ENCODE measurements at places on chromosomes 13 and 19.

GRCh38 chr19:31300422-31300821 lies 48.8 kb downstream of the TSHZ3 start:
- DNase-seq, result no peak

GRCh38 chr13:99406799-99407201 lies 94.5 kb upstream of the TM9SF2 start:
- DNase-seq, result no peak

- no peak for DNase-seq
Observed at GRCh38 chr19:7848779-7849457, 18.9 kb downstream of the EVI5L start.

GRCh38 chr19:55246462-55247451 lies 12.1 kb downstream of the PPP6R1 start:
- DNase-seq, result no peak

DNA sequence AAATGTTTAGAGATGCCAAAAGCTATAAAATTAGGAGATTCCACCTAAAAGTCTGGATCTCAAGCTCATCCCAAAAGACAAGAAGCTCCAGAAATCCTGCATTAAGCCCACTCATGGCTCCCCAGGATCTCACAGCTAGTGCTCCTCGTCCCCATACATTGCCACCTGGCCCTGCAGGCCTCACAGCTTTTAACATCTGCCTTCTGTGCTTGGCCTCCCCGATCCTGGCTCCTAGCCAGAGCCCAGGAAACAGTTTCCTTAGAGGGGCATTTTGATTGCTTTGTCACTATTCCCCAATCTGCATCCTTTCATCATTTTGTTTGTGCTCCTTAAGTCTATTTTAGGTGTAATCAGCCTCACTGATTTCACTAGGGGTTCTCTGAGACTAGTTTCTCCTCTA lies 14.5 kb upstream of the DCT start:
- no peak for DNase-seq

- no peak for DNase-seq
Observed at GRCh38 chr13:71137101-71137500, 729.9 kb downstream of the DACH1 start.

- DNase-seq, result no peak
Observed at GRCh38 chr19:51803967-51804366, 9.0 kb downstream of the FPR3 start.

DNA sequence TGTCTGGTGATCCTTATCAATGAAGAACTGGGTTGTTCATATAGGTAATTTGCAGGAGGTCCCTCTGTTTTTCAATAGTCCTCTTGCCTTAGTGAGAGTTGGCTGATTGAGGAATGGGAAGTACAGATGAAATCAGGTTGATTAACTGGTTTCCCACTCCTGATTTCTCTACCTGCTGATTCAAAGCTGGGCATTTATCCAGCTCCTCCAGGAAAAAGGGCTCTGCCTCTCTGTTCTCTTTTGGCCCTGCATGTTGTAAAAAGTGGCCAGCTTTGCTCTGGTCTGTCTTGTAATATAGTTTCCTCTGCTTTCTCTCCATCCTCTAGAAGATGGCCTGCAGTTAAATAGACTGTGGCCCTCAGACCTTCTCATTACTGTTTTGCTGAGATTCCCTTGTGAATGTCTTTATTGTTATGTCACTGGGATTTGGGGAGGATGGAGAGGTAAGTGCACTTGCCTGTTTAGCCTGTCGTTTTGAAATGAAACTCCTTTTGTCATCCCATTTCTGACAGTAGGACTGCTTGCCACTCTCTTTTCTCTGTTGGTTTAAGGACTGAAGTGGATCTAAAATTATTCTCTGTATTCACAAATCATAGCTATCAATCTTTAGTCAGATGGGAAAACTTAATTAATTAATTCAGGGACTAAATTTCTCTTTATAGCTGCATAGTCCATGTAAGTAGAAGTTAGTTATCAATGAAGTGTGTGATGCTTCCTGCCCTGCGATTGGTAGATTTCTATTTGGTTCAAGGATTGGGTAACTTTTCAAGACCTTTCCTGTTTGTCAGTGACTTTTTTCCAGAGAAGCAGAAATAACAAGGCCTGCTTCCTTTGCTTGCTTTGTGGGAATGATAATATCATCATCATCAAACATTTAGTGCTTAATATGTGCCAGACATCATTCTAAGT lies 28.5 kb downstream of the GARRE1 start:
- DNase-seq, result no peak

DNA sequence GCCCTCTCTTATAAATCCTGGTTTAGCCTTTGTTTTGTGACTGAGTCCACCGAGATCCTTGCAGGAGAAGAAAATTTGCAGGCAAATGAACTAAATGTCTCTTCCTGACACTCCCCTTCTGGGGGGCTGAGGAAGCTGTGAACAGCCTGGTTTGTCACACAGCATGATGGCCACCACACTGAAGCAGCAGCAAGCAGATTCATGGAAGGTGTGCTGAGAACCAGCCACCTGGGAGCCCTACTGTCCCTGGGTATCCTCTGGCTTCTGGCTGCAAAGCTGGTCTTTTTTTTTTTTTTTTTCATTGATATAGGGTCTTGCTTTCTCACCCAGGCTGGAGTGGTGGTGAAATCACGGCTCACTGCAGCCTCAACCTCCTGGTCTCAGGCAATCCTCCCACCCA lies 11.2 kb downstream of the MRPS12 start:
- DNase-seq, result no peak

DNA sequence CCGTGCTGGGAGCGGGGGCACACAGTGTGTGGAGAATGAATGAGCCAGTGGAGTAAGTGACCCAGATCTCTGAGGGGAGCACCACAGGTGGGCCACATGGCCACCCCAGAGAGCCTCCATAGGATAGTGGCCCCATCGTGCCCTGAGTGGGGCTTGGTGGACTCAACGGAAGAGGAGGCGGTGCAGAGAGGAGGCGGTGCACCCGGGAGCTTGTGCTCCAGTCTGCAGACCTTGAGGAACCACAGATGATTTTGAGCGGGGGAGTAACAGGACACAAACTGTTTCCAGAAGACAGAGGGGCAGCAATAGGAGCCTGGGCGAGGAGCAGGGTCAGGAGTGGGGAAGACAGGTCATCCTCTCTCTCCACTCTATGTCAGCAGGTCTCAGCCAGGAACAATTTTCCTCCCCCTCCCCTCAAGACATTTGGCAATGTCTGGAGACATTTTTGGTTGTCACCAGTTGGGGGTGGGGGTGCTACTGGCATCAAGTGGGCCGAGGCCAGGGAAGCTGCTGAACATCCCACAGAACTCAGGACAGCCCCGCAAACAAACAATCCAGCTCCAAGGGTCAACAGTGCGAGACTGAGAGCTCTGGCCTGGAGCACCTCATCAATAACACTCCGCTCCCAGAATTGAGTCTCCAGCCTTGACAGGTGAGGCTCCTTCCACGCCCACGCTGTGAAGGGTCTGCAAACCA lies 182.2 kb downstream of the USP12 start:
- DNase-seq, result no peak

DNA sequence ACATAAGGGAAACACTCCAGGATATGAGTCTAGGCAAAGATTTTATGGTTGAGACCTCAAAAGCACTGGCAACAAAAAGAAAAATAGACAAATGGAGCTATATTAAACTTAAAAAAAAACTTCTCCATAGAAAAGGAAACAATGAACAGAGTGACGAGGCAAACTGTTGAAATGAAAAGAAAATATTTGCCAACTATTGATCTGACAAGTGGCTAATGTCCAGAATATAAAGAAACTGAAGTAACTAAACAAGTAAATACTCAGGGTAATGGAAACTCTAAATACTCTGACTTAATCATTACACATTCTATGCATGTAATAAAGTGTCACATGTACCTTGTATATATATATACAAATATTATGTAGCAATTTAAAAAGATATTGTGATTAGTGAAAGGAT lies 562.5 kb downstream of the GPC5 start:
- DNase-seq, result no peak

DNA sequence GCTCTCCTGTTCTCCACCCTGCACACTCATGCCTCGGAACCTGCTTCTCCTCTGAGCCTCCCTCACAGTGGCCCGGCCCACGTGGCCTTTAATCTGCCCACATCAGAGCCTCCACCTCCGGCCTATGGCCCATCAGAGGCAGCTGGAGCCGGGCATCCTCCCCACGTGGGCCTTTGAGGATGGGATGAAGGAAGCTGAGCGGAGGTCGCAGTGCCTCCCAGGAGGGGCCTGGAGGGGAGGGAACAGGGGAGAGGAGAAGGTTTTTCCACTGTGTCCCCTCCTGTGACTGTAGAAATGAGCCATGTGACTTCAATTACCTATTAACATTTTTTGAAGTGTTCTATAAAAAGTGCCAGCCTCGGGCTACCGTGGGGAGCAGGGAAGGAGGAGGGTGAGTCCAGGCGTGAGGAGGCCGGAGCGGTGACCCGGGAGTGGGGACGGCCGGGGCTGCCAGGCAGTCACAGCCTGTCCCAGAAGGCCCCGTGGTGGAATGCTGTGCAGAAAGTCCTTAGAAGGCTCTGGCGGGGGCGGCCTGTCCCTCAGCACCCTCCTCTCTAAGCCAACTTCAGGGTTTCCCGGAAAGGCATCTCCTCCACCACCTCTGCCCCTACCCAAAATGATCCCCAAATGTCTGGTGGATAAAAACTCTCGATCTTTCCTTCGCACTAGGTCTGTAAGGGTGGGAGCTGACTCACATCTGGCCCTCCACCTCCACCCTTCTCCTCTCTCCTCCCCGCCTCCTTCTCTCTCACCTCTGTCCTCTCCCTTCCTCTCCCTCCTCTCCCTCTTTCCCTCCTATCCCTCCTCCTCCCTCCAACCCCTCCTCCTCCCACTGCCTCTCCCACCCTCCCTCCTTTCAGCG lies 24.8 kb upstream of the SLC1A5 start:
- DNase-seq, result no peak

- DNase-seq, result no peak
Observed at GRCh38 chr19:56086671-56087430, 34.2 kb downstream of the ZNF787 start.

DNA sequence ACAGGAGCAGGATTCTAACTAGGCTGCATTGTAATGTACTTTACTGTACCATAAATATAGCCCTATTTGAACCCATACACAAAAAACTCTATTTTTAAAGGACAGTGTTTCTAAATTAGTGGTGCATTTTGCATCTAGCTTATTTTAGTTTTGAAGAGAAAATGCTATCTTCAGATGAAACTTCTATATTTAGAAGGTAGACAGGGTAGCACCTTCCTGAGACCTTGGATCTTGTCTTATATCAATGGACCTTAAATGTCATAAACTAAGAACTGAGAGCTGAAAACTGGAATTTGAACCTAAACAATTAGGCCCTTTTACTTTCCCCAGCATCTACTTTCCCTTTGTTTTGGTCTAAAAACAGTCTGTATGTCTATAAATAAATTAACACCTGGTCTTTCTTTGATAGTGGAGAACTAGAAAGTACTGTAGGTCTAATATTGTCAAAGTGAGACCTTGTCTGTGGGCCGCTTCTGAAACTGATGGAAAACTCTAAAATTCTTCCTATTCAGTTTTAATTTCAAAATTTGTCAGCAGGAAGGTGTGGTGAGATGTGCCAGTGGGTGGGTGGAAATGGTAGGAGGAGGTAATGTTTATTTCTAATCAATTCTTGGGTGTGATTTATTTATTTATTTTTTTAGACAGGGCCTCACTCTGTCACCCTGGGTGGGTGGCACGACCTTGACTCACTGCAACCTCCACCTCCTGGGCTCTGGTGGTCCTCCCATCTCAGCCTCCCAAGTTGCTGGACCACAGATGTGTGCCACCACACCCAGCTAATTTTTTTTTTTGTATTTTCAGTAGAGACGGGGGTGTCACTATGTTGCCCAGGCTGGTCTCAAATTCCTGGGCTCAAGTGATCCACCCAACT lies 10.1 kb downstream of the COG3 start:
- DNase-seq, result no peak

GRCh38 chr13:54194233-54195024 lies 1165.8 kb downstream of the OLFM4 start:
- DNase-seq, result no peak

DNA sequence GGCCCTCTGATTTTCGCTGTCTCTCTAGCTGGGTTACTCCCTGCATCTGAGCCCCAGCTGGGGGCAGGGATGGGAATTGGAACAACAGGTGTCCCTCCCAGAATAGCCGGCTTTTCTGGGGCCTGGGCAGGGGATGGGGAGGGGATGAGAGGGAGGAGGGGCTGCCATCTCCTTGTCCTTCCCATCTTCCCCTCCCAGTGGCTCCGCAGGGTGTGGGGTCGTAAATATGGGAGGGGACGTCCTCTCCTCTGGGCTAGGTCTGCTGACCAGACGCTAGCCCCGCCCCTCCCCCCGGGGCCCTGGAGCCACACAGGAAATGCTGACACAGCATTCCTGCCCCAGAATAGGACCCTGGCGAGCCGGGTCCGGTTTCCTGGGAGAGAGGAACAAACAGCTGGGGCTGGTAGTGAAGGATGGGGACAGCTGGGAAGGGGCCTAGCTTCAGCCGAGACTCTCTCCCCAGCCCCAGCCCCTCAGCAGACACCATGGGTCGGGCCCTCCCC lies 1.1 kb downstream of the RYR1 start:
- peak; percentile 72 for DNase-seq

DNA sequence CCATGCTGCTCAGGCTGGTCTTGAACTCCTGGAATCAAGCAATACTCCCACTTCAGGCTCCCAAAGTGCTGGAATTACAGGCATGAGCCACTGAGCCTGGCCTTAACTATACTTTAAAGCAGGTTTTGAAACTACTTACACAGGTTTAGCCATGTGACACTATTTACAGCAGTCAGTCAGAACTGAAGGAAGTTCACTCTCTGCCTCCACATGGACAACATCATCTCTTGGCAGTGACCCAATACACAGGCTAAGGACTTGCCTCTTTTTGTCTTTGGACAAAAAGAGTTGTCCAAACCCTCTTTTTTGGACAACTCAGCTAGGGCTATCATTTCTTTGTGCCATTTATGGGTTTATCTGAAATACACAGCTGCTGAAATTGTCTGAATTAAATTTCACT lies 89.0 kb upstream of the CLDN10 start:
- no peak for DNase-seq

DNA sequence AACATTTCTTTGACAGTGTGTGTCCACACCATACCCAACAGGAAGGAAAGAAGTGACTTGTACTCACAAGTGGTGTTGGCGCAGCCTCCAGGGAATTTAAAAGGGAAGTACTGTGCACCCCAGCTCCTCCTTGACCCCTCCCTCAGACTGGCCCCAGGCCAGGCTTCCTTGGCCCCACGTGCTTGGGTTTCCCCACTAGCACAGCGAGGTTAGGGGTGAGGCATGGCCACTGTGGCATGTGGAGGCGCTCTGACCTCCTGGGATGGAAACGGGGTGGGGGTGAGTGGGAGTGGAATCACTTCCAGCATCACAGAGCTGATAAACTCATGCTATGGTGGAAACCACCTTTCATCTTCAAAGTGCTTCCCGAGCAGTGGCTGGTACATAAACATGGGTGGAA lies 168.6 kb downstream of the ZNF536 start:
- no peak for DNase-seq

- DNase-seq, result peak; percentile 52
Observed at GRCh38 chr13:71115301-71115700, 751.7 kb downstream of the DACH1 start.

DNA sequence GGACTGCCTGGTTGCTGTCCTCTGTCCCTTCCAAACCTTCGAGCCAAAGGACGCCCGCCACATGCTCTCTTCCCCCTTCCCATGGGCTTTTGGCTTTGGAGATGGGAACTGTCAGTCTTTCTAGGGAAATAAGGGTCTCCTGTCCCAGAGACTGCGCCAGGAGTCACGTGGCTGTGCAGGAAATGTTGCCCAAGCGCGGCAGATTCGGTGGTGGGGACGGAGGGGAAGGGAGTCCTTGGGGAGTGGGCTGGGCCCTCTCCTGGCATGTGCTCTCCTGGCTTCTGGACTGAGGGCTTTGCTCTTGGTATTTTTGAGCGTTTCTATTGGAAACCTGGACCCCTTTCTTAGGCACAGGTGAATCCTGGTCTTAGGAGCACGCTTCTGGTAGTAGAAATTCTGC lies 103.2 kb downstream of the KDM4B start:
- no peak for DNase-seq

GRCh38 chr13:91406619-91407018 lies 8.2 kb downstream of the GPC5 start:
- DNase-seq, result peak; percentile 93
